Fibroblast of pulmonary artery (primary cell): ENCODE measurements at places on chromosomes 4 and X.

DNA sequence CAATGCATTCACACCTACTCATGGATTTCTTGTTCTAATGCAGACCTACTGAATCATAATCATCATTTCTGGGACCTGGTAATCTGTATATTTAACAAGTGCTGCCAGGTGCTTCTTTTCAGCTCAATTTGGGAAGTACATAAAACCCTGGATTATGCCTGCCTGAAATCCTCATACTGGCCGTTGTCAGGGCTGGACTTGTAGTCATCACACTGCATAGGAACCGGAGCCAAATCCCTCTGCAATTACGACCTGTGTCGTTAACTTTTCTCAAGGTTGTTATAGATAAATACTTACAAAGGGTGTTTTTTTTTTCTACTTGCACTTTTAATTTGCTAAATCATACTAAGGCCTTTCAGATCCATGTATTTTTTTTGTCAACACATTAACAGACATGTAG, 294.9 kb upstream of the PRPS2 start:
- DNase-seq, result no peak

DNA sequence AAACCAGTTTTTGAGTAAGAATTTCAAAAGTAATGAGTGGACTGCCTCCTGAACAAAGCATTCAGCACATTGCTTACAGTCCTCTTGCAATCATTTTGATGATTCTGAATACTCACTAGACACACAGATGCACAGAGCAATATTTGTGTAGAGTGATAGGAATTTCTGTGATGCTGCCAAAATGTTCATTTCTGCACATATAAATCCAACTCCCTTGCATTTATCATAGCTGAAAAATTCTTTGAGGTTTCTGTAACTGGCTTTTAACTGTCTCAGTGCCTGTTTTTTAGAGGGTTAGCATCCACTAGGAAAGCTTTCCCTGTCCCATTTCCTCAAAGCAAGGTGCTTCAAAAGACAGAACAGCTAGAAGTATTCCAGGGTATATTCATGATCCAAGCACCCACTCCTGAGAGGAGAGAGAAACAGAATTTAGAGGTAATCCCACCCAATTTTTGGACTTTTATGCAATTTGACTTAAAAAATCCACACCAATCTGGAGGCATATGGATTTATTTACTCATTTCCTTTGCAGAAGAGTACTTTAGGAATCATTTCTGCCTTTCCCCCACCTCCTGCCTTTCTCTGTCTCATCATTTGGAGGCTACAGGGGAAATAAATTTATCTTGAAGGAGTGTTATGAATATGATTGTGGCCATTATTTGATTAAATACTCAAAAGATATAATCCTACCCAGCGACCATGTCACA, 234.5 kb upstream of the SLIT2 start:
- DNase-seq, result peak; percentile 74

GRCh38 chr4:99934891-99935290, 11.5 kb downstream of the DNAJB14 start:
- peak; percentile 14 for DNase-seq

- DNase-seq, result no peak
These were observed 47.3 kb downstream of the SEPSECS start for GRCh38 chr4:25112995-25113380.

- no peak for DNase-seq
These were observed 48.5 kb downstream of the C4orf50 start for GRCh38 chr4:5969777-5970176.

DNA sequence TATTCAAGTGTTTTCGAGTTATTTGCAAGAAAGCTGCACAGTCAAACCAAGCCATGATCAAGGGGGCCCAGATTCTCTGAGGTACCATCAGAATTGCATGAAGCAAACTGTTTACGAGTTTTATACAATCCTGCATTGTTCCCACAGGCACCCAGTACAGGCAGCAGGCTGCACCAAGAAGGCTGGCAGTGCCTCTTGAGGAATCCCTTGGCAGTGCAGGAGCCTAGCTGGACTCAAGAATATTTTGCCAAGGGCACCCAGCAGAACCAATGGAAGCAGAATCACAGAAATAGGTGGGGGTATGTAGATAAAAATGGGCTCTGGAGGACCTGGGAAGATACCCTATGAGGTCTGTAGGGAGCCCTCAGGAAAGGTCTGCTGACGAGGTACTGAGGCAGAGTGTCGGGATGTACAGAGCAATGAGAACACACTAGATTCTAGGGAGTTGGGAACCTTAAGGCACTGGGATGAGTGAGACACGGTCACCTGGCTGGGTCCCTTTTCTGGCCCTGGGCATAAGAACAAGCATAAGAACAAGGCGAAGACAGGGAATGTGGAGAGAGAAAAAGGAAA, 2.5 kb upstream of the PLP1 start:
- peak; percentile 76 for DNase-seq

GRCh38 chr4:79042079-79042674, 102.9 kb upstream of the PAQR3 start:
- peak; percentile 59 for DNase-seq

GRCh38 chrX:132986556-132986955, 28.1 kb upstream of the HS6ST2 start:
- DNase-seq, result no peak

DNA sequence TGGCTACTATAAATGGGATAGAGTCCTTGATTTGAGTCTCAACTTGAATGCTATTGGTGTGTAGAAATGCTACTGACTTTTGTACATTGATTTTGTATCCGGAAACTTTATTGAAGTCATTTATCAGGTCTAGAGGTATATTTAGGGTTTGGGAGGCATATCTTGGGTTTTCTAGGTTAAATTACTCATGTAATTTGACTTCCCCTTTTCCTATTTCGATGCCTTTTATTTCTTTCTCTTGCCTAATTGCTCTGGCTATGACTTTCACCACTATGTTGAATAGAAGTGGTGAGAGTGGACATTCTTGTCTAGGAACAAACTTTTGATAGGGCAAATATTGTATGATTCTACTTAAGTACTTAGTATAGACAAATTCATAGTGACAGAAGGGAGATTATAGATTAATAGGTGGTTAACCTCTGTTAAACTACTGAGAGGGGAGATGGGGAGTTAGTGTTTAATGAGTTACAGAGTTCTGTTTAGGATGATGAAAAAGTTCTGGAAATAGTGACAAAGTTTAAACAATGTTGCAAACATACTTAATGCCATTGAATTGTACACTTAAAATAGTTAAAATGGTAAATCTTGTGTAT, 22.8 kb upstream of the HSPA4L start:
- DNase-seq, result no peak

DNA sequence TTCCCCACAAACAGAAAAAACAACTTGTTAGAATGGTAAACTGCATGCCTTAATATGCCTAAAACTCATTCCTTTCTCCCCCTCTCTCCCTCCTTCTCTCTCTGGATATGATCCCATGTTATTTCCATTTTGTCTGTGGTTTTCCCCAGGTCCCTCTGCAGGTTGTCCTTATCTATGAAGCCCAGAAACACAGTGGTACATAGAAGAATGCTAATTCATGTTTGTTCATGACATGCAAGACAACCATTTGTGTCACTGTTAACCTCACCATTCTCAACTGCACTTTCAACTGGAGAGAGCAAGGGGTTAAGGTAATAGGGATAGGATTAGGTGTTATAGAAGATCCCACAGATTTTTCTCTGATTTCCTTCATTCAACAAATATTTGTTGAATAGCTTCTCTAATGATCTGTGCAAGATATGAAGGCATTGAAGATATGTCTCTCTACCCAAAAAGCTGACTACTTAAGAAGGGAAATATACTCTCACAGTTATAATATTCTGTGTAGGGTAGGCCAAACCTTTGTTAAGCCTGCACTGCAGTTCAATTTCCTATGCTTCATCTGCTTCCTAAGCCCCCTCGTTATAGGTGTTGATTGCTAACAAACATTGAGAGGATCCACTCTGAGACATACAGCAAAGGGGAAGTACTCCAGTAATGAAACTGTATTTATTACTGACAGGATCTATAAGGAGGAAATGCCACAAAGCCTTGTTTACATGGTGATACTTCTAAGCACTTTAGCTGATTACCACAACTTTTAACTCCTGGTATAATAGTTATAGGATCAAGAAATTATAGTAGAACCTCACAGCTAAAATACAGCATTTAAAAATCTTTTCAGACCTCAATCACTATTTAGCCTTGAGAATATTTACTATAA, 96.1 kb downstream of the FRYL start:
- DNase-seq, result no peak

DNA sequence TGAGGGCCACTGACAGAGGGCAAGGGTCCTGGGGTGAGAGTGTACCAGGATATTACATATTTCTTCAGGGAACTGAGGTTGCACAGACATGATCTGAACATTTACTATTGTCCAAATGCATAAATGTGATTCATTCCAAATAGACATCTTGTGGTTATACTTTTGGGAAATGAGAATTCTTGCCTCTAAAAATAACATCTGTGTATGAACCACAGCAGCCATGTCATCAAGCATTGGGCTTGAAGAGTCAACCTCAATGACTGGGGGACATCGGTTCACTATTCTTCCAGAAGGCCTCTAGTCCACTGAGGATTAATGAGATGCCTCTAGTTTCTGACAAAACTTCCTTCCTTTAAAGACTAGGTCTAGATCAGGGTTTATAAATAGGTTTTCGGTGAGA, 193.1 kb upstream of the GPC4 start:
- DNase-seq, result peak; percentile 11

DNA sequence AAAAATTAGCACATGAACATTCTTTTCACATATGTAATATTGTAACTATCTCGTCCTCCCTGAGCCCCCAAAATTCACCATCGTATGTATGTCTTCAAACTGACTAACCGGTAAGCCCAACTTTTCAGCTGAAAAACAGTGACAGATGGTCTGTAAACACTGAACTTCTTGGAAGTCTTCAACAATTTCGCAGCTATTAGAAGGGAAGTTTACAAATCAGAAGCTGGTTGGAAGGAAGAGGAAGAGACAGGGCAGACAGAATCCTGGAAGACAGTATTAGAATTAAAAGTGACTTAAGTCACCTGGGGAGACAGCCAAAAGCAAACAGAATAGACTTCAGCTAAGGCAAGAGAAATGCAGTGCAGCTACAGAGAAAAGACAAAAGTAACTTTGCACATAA, 858.4 kb downstream of the ADGRL3 start:
- no peak for DNase-seq

- DNase-seq, result peak; percentile 2
These were observed 11.4 kb upstream of the PUDP start for GRCh38 chrX:7159149-7159861.

- no peak for DNase-seq
These were observed 126.3 kb downstream of the REPS2 start for GRCh38 chrX:17072721-17073230.

GRCh38 chrX:28099166-28099565, 117.9 kb upstream of the DCAF8L1 start:
- DNase-seq, result peak; percentile 31

- DNase-seq, result peak; percentile 32
These were observed 53.2 kb downstream of the ATP10D start for GRCh38 chr4:47538111-47538824.

GRCh38 chr4:180084561-180084960, 2158.6 kb upstream of the TENM3 start:
- no peak for DNase-seq

DNA sequence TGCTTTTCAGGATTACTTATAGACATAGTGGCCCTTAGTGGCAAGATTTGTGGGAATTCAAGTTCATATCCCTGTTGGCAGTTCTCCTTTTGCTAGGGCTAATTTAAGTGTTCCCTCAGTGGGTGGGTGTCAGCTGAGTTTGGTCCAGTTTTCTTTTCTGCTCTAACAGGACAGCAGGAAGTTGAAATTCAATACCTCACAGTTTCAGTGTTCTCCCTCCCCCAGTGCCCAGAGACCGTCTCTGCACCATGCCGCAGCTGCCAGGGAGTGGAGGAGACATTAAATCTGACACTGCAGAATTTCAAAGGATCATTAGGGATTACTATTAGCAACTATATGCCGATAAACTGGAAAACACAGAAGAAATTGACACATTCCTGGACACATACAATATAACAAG, 50.7 kb downstream of the UBE2NL start:
- no peak for DNase-seq

GRCh38 chr4:109072595-109072994, 229.9 kb downstream of the COL25A1 start:
- peak; percentile 87 for DNase-seq

GRCh38 chr4:129829373-129829772, 733.4 kb downstream of the C4orf33 start:
- no peak for DNase-seq
